ENCODE measurements at places on chromosomes 7 and 10.
A peak's percentile ranks its signal among the peaks of the same experiment; 100 is the strongest.

DNA sequence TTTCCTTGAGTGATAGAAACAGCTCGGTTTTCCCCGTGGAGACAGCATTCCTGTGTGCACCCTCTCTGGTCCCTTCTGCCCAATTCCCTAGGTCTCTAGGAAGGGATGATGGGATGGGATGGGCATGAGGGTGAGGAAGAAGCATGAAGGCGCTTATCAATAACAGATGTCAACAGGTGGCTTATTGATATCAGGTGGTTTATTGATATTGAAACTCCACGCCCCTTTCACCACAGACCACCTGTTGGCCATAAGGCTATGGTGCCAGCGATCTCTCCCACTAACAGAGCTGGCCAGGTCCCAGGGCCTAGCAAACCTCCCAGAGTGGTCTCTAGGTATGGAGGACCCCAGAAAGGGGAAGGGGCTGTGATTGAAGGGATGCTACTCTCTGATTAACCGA, 7.9 kb downstream of the MOSPD3 start:
- DNase-seq, result no peak

DNA sequence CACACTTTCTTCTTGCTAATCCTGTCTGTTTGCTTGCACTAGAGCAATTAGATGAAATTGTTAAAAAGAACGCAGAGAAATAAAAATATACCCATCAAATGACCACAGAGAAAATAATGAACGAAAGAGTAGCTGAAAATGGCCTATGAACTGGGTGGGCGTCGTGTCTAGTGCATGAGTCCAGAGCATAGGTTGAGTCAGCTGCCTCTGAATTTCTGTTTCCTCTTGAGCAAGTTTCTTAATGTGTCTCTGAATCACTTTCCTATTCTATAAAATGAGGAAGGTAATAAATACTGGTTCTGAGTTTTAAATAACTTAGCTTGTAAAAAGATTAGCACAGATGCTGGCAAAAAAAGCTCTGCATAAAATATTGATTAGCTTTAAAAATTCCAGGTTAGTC, 75.0 kb downstream of the POM121L12 start:
- DNase-seq, result no peak

DNA sequence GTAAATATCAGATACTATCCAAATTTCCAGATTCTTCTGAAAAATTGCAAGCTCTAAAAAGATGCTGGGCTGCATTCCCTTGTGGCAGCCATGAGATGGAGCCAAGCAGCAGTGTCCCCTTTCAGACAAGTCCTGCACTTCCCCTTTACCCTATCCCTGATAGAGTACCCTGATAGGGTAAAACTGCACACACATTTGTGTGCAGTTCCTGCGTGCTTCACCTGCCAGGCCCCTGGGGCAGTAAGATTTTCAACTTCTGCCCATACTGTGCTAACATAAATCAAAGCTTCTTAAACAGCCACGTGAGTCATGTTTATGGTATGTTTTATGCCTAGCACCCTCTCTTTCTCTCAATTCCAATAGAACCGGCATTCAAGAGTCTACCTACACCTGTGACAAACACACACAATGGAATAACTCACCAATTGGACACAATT, 52.2 kb downstream of the IFIT5 start:
- peak; percentile 6 for DNase-seq

DNA sequence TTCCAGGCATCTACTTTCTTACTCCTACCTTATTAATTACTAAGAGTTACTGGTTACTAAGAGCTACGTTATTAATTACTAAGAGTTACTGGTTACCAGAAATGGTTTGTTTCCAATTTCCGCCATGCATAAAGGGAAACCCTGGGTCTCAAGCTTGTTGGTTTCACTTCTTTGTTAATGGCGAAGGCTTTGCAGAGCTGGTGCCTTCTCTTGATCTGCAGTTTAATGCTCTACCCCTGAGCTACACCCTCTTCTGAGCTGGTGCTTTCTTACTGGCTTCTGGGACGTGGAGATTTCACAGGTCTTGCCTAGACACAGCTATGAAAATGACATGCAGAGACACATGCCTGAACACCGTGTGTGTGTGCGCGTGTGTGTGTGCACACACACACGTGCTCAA, 560 bp downstream of the CPA4 start:
- no peak for DNase-seq

DNA sequence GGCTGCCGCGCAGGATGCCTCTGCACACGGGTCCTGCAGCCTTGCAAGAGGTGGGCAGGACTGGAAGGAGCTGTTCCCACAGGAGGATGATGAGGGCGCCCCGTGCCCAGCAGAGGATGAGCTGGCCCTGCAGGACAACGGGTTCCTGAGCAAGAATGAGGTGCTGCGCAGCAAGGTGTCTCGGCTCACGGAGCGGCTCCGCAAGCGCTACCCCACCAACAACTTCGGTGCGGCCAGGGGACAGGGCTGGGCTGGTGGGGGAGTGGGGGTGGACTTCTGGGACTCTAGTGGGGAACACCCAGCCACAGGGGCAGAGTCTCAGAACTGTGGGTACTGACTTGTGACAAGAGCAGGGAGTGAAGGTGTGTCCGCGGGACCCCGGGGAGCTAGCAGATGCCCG, 16.0 kb downstream of the ZFYVE27 start:
- no peak for DNase-seq

DNA sequence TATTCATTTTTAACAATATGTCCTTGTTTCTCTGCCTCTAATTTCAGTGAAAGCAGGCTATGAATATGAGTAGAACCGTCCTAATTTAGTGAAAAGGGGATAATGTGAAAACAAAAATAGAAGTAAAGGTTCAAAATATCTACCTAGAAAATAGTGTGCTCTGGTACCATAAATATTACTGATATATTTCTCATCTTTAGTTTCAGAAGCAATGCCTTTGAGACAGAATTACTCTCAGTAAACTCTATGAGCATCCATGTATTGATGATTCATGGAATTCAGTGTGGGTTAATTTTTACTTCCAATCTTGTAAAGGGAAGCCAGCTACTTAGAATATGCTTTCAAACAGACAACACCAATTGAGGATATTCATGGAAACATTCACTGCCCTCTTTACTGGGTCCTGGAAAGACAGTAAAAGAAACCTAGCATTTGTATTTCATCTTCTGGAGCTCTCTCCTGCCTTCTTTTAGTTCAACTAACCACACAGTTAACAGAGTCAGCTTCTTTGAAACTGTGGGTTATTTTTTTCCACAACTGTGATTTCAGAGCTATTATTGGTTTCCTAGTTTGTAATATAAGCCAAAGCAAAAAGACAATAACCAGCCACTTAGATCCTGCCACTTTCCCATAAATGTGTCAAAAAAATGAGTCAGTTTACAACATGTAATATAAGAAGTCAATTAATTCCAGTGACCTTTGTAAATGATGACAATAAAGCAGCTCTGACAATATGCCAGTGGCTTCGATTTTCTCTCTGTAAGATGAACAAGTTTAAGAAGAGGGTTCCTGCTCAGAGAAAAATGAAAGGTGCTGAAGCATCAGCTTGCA, 1.7 kb downstream of the LRRN3 start:
- no peak for DNase-seq

GRCh38 chr10:80528185-80528700, 9.5 kb upstream of the SH2D4B start:
- no peak for DNase-seq

DNA sequence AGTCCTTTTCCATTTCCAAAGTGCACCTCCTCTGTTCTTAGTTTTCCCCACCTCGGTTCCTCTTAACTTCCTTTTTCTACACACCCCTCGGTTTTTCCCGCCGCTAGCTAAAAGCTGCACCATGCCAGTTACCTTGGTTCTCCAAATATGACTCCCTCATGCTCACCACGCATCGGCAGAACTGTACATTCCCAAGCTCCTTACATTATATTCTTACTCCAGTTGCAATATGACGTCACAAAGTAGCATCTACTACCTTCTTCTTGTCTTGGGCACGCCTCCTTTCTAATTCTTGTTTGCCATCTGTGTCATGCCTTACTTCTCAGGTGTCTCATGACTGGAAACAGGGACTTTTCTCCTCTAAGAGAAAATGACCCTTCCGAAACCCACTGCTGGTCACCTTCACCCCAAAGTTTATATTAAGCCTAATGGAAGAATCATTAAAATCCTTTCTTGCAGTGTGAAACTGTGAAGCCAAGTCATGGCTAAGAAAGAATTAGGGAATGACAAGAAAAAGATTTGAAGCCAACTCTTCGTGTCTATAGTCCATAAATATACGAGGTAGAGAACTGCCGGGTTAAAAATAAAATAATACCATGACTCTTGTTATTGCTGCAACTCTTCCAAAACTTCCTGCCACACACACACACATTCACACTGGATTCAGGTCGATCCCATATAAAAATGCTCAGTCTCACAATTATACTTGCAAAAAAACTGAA, 1.7 kb downstream of the ESYT2 start:
- DNase-seq, result no peak

- DNase-seq, result no peak
Measured at GRCh38 chr7:36733411-36733810, 9.1 kb upstream of the AOAH start.

DNA sequence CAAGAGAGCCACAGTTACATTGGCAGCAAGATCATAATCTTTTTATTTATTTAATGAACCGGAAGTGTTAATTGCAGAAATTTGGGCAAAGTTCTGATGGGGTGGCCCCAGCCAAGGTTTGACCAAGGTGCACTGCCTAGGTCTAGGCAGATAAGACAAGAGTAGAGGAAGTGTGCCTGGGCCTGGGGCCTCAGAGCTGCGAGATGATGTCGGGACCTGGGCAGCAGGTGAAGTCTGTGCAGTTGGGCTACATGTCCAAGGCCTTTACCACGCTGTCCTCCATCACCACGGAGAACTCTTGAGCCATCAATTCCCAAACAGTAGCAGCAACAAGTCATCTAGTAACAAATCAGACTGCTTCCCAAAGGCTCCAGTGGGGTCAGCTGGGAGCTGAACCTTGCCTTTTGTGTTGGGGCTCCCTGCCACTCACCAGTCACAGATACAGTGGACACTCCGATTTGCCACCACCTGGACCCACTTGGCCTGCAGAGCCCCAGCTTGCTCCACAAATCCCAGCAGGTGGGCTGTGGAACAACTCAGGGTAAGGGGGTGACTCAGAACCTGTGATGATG, 52.5 kb upstream of the COMTD1 start:
- no peak for DNase-seq

DNA sequence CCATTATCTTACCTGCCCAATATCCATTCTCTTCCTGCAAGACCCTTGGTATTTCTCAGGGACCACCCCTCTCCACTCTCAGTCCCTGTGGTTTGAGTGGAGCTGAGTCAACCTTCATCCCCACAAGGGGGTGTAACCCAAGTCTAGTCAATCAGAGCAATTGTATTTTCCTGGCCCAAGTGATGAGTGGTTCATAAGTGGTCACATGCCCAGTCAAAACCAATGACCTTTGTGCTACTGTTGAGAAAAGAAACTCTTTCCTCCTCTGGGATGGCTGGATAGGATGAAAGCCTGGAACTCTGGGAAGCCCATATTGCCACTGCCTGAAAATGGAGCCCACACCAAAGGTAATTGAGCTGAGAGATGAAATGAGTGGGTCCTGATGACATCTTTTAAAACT, 93.6 kb downstream of the SNX10 start:
- no peak for DNase-seq

DNA sequence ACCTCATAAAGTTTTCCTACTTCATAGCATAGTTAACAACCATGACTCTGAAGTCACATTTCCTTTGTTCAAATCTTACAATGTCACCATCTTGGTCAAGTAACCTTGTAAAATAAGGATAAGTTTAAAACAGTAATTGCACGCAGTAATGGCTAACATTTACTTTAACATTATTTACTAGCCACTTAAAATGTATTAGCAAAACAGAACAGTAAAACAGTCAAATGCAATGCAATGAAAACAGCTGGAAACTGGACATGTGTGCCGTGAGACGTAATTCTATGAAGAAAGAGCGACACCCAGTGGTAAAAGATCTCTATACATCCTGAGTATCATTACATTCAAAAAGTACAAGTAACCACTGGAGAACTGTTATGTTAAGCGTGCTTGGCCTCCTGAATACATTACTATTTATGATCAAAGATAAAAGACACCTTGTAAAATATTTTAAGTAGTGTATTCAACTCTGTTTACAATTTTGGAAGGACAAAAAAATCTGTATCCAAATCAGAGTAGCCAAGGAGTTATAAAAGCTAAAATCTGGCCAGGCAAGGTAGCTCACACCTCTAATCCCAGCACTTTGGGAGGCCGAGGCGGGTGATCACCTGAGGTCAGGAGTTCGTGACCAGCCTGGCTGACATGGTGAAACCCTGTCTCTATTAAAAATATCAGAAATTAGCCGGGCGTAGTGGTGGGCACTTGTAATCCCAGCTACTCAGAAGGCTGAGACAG, 27.2 kb downstream of the ATE1 start:
- DNase-seq, result peak; percentile 25

DNA sequence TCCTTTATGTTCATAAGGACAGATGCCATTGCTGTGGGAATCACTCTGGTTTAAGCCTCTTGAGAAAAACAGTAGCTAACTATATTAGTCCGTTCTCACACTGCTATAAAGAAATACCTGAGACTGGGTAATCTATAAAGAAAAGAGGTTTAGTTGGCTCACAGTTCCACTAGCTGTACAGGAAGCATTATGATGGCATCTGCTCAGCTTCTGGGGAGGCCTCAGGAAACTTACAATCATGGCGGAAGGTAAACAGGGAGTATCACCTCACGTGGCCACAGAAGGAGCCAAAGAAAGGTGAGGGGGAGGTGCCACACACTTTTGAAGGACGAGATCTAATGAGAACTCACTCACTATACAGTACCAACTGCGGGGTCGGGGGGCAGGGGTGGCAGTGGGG, 2.9 kb upstream of the CAV2 start:
- no peak for DNase-seq

DNA sequence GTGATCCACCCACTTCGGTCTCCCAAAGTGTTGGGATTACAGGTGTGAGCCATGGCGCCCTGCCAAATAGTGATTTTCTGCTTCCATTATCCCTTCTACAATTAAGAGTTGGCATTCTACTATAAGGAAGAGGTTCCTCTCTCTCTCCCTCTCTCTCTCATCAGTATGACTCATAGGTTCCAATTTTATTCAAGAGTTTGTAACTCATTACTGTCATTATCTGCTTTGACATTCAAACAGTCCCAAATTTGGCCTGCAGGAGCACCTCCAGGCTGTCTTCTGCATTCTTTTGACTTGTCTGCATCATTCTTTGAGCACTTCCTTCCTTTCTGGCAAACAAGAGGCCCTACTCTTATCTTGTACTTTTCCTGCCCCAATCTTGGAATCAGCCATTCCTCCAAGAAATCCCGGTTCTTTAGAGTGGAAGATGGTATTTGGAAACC, 33.2 kb upstream of the CALU start:
- DNase-seq, result no peak

Measured in nephron progenitor cell (in vitro differentiated cells).